ENCODE measurements at places on chromosomes 5 and 9. TPM values are rescaled to one million over a fixed set of nuclear protein-coding genes. Genes with fewer than 3 reads are reported as not detected.

The CLIC3 gene
- total RNA-seq = 1.6 TPM

The AQP3 gene
- total RNA-seq = 13.6 TPM

The FOXD4L5 gene
- total RNA-seq = 0.08 TPM

DNA sequence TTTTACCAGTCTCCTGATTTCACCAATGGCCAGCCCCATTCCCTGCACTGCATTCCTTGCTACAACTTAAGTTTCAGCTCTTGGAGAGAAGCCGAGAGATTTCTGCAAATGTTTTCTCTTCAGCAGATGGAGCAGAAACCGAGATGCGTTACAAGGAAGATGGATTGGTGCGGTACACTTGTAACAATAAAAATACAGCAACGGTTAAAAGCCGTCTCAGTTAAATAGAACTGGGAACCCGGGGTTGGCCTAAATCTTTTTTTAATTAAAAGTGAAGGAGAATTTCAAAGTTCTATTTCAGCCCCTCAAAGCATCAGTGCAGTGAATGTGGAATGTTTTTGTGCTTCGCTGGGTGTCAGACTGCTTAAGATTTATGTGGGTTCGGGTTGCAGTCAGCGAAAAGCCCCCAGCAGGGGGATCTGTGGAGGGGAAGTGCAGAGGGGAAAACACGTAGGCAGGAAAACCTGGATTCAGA is 19.8 kb downstream of the BRINP1 start:
- no peak for DNase-seq

- DNase-seq = no peak
Measured at GRCh38 chr5:52854949-52855348, 67.2 kb downstream of the ITGA1 start.

DNA sequence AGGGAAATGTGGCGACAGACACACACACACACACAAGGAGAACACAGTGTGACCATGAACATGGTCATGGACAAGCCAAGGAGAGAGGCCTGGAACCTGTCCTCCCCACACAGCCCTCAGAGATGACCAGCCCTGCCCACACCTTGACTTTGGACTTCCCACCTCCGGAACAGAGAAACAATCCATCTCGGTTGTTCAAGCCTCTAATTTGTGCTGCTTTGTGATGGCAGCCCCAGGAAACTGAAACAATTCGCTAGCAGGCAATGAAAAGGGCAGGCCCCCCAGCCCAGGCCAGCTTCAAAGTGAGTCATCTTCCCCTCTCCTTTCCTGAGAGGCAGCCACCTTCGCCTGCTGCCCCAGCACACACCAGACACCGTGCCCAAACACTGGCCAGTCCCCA is 47.7 kb downstream of the NSUN2 start:
- DNase-seq = no peak

- no peak for DNase-seq
Measured at GRCh38 chr5:136638084-136638483, 272.7 kb upstream of the TRPC7 start.

DNA sequence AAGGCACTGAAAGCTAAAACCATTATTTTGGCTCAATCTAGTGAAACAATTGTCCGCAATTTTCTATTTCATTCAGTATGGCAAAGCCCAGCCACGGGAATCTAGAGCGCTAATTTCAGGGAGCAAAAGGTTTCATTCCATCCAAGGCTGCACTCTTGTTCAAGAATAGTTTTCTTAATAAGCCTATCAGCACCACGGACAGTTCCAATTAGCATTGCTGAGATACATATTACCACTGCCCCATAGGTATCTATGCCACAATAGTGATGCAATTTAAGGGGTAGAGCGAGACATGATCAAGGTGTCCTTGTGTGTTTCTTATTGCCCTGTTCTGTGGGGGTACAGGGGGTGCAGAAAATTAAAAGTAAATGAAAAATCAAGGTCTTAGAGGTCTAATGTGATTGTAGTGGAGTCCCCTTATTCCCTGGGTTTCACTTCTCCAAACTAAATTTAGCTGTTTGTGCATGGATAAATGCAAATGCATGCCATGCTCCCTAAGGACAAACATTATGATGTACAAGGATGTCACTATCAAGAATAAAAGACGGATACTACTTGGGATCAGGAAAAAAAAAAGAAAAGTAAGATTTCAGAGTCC is 45.5 kb downstream of the SPOCK1 start:
- no peak for DNase-seq

All from left ventricle myocardium inferior (tissue), 1 donor.